ENCODE measurements at places on chromosomes 13 and 19.

DNA sequence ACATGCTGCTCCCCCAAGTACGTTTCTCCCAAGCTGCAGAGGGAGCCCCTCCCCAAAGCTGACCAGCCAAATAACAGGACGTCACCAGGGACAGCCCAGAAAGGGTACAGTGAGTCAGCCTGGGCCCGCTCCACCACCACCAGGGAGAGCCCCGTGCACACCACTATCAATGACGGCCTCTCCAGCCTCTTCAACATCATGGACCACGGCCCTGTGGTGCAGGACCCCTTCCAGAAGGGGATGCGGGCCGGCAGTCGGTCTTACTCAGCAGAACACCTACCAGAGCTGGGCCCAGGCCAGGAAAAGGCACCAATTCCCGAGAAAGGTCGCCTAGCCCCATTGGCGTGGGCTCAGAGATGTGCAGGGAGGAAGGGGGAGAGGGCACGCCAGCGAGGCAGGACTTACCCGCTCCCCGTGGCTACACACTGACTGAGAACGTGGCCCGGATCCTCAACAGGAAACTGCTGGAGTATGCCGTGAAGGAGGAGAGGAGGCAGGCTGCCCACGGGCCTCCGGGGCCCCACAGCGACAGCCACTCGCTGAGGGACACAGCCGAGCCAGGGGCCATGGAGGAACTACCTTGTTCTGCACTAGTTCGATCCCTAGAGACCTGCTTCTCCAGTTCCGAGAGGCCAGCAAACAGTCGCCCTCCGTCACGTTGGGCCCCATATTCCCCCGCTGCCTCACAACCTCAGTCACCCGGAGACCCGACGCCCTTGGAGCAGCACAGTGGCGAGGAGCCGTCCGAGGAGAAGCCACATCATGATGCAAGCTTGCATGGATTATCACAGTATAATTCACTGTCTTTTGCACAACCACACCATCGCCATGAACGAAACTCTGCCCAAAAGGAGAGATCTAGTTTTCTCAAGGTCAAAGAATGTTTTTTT lies 815.9 kb upstream of the KLHL1 start:
- DNase-seq, result no peak

DNA sequence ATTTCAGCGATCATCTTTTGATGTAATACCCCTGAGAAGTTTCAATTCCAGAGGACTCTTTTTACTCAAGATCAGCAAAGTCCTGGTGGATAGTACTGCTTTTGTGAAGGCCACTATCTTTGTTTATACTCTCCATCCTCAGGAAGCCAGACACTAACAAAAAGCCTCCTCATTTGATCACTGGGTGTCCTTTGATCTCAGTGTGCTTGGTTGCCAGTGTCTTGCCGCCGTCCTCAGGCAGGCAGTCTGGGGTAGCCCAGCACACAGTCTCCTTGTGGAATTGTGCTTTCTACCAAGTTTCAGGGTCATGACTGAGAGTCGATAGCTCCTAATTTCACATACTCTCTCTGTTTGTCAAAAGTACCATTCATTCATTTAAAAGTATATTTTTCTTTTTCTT lies 762.2 kb downstream of the EFNB2 start:
- DNase-seq, result no peak

- no peak for DNase-seq
Observed at GRCh38 chr13:71260246-71260645, 606.8 kb downstream of the DACH1 start.

GRCh38 chr13:24865163-24865953 lies 101.4 kb downstream of the RNF17 start:
- DNase-seq, result no peak

DNA sequence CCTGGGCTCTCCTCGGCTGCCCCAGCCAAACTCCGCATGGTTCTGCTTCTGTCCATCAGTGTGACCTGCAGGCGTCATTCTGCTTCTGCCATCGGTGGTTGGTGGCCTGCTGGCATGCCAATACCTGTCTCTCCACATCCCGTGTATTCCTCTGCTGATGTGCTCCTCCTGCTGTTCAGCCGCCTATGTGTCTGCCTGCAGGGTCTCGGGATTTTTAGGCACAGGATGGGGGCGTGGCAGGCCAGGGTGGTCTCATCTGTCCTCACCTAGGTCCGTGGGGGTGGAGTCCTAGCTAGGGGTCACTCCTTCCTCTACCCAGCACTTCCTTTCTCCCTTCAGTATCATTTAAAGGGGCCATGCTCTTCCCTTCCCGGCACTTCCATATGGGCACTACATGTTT lies 33.0 kb upstream of the SGCG start:
- no peak for DNase-seq

- no peak for DNase-seq
Observed at GRCh38 chr13:107715496-107715895, 499.8 kb downstream of the LIG4 start.

- no peak for DNase-seq
Observed at GRCh38 chr19:50478901-50479715, 2.5 kb upstream of the GARIN5A start.

DNA sequence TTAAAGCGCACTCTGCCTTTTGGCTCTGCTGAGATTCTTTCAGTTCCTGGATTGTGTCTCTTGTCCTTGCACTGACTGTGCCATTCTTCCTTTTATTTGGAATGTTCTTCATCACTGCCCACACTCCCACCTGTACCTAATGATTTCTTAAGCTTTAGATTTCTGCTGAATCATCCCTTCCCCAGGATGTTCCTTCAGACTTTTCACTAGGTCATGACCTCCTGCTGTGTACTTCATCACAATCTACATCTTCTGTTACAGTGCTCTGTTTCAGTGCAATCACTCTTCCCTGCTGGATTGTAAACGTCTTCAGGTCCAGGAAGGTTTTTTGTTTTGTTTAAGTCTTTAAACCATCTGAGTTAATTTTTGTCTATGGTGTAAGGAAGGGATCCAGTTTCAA lies 281.0 kb downstream of the ATP8A2 start:
- DNase-seq, result no peak

GRCh38 chr19:50520822-50521465 lies 7.2 kb upstream of the ASPDH start:
- no peak for DNase-seq

GRCh38 chr13:61277586-61278276 lies 137.9 kb downstream of the PCDH20 start:
- no peak for DNase-seq

DNA sequence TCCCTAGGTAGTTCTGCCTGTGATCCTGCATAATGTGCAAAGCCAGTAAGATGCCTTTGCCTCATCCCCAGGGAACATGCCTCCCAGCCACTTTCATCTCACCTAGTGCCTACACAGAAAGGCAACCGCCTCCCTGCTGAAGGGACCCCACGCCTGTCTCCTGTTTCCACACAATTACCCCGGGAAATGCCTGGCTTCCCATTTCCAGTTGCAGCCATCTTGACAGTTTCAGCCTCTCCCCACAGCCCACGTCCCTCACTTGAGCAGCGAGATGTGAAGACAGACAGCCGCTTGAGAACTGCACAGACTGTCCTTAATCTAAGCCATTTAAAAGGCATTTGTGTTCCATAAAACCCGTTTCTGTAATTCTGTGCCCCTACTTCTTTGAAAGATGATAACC lies 4.7 kb upstream of the UQCRFS1 start:
- DNase-seq, result no peak

GRCh38 chr19:49642492-49643035 lies 555 bp downstream of the SCAF1 start:
- DNase-seq, result no peak

- no peak for DNase-seq
Observed at GRCh38 chr13:65600702-65601101, 1629.4 kb downstream of the PCDH9 start.

DNA sequence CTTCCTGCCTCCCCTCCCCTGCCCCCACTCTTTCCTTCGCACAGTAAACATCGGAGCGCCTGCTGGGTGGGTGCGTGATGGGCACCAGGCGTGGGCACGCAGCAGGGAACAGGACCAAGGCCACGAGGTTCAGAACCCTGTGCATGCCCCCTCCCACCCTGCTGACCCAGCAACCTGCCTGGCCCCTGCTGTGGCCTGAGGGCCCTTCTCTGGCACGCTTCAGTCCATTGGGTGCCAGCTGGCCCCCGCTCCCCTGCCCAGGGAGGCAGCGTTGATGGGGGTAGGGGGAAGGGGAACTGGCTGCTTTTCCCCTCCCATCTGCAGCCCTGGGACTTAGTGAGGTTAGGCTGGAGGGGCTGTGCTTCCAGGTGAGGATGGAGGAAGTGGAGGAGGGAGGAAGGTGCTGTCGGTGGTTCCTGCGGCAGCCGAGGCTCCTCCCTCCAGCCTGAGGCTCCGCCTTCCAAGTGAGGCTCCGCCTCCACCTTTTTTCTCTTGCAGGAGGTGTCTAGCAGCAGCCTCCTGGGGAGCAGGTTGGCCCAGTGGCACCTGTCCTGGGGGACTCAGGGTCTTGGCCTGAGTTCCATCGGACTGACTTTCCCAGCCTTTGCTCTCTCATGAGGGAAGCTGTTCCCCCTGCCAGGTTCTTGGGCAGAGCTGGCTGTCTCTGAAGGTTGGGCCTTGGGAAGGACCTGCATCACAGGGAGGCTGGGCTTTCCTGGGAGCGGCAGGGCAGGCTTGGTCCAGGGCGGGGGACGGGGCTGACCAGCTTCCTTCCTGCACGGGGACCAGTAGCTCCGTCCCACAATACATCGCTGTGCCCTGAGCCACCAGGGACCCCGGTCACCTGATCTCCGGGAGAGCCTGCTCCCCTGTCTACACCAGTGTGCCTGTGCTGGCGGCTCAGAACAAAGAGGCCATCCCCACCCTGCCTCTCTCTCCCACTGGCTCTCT lies 7.3 kb downstream of the PIAS4 start:
- no peak for DNase-seq

DNA sequence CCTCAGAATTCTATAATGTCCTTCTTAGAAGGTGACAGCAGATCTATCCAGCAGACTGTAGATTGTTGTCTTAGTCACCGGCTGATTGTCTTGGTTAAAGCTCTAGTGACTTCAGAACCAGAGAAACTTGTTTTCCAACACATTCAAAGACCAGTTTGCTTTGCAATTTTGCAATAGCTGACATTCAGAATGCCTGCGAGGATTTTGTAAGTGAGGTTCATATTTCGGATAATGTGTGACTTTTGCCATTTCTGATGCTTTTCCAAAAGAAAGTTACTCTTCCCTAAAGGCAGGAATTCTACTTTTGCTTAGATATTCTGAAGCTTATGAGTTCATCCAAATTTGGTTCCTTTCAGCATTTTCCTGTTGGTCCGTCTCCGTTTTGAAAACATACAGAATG lies 13.2 kb downstream of the SPINT2 start:
- no peak for DNase-seq

DNA sequence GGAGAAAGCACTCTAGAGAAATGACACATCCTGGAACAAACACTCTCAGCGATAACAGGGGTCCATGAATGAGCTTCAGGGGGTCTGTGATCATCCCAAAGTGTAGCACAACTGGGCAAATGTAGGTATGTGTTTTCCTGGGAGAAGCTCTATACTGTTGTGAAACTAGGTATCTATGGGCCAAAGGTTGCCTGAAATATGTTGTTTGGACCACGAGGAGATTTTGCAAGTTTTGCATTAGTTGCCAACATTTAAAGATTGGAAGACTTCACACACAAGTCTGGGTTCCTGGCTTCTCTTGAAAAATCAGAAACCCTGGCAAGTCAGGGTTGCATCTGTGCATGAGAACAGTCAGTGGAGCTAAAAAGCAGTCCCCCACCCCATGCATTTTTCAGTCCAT lies 26.7 kb upstream of the POU2F2 start:
- no peak for DNase-seq

DNA sequence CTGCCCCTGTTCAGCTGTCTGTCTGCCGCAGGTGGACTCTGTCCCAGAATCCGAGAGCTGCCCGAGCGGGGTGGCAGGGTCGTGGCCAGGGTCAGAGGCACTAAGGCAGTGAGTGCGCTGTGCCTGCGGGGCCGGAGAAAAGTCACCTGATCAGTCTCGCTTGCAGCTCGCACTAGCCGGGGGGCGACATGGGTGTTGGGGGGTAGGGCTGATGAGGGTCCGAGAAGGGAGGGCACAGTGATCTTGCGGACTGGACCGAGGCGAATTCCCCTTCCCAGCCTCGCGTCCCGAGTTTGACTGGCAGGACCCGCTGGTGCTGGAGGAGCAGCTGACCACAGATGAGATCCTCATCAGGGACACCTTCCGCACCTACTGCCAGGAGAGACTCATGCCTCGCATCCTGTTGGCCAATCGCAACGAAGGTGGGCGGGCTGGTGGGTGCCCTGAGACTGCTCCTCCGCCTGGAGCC lies 627 bp downstream of the GCDH start:
- DNase-seq, result no peak

DNA sequence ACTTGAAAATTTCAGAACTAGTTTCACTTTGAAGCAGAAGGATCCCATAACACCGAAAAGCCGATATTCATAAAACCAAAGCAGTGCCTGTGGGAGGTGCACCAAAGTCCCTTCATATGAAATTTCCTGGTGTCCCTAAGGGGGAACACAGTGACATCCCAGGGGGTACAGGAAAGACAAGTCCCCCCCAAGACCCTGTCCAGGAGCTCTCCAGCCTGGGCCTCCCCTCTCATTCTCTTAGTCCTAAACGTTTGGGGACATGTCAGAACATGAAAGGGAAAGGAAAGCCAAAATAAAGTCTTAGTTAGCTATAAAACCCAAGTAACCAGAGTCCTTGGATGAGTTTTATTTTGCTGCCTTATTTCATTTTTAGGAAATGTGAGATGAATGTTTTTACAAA lies 56.6 kb downstream of the MRPL57 start:
- no peak for DNase-seq

DNA sequence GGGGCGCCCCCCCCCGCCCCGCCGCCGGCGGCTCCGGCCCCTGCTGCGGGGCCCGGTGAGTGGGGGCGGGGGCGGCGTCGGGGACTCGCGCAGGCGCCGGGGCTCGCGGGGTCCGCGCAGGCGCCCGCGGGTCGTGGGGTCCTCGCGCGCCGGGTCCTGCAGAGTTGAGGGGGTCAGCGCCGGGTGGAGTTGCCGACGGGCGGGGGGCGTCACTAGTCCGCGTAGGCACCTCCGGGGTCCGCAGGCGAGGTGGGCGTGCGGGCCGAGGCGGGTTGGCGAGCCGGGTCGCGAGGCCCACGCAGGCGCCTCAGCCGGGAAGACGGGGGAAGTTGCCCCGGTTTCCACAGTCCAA lies 365 bp downstream of the PPP6R1 start:
- DNase-seq, result peak; percentile 35

DNA sequence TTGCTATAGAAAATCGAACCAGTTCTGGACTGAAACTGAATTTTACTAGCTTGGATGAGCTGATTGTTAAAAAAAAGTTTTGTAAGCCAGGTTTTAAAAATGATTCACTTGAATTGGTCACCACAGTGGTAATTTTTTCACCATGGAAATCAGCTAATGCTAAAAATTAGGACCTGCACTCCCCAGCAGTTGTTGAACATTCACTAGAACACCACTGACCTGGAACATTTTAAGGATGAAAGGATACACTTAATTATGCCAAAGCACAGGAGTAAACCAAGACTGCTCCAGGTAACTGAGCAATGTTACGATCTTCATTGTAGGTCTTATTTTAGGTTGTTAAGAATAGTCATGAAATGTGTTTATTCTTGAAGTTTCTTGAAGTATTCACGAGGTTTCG lies 1342.6 kb upstream of the SPRY2 start:
- DNase-seq, result no peak

Measured in activated T-helper 1 cell treated with Interleukin-2 at 50 U/mL for 16 hours (primary cell).